ENCODE measurements at places on chromosomes 1 and 21.

GRCh38 chr1:106910798-106911197 lies 145.7 kb upstream of the PRMT6 start:
- no peak for DNase-seq

GRCh38 chr1:23101887-23102286 lies 66.8 kb downstream of the LUZP1 start:
- DNase-seq = no peak

GRCh38 chr21:40436261-40436660 lies 410.7 kb downstream of the DSCAM start:
- DNase-seq = no peak

GRCh38 chr1:234111458-234112142 lies 207.1 kb downstream of the SLC35F3 start:
- DNase-seq = no peak

All from smooth muscle cell of the brain vasculature (primary cell).